ENCODE measurements at places on chromosomes 4 and X.
A peak's percentile ranks its signal among the peaks of the same experiment; 100 is the strongest.

- DNase-seq = no peak
Measured at GRCh38 chr4:154534296-154534695, 15.9 kb downstream of the PLRG1 start.

- no peak for DNase-seq
Measured at GRCh38 chrX:32673193-32673592, 538.2 kb downstream of the DMD start.

GRCh38 chr4:101356928-101357327 lies 9.6 kb upstream of the PPP3CA start:
- no peak for DNase-seq

- no peak for DNase-seq
Measured at GRCh38 chr4:7854216-7854615, 85.4 kb downstream of the AFAP1 start.

GRCh38 chrX:155027509-155028066 lies 944 bp downstream of the FUNDC2 start:
- no peak for DNase-seq

DNA sequence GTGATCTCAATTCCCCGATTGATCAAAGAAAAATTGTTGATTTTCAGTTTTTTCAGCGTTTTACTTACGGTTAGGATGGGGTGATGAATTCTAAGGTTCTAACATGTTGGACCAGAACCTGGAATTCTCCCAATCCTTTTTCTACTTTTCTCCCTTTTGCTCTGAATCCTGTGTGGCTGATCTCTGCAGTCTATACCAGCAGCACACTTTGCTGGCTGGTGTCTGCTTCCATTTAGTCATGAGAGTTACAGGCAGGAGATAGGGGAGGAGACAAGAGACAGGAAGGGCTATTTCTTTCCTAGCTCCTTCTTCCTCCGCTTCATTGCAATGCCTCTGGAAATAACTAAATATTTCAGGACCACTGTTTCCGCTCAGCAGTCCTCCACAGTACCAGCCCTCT lies 623.9 kb downstream of the CENPC start:
- DNase-seq = no peak

DNA sequence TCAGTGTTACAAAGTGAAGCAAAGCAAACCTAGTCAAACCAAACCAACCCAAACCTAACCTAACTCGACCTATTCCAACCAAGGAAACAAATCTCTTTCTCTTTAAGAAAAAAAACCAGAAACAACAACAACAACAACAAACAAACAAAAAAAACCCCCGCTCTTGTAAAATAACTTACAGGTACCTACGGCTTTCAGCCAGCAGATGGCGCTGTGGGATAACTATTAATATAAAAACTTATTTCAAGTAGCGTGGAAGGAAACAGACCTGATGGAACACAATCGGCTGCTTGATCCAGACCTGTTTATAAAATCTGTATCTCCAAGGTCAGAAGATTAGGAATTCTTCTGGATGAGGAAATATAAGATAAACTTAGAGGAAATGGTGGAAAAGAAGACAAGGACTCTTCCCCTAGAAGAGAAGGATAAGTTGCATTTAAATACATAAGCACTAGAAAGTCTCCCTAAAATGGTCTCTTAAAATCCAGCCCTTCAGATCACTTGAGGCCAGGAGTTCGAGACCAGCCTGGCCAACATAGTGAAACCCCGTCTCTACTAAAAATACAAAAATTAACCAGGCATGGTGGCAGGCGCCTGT lies 34.4 kb upstream of the CDKL5 start:
- DNase-seq = peak; percentile 12

GRCh38 chr4:81676537-81676936 lies 204.8 kb upstream of the RASGEF1B start:
- no peak for DNase-seq

DNA sequence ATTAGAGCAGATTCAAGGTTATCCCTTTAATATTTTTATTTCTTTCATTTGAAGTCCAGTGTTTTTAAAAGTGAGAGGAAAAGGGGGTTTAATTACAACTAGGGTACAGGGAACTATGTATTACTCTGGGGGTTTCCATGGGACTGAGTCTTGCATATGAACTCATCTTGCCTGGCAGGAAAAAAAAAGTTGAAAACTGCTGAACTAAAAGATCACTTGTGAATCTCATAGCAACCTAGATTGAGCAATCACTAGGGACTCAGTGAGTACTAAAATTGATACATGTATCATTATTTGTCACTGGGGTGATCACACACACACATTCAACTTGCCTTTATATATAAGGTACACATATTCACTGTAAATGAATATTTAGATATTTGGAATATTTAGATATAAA lies 180.7 kb upstream of the SFRP2 start:
- no peak for DNase-seq

DNA sequence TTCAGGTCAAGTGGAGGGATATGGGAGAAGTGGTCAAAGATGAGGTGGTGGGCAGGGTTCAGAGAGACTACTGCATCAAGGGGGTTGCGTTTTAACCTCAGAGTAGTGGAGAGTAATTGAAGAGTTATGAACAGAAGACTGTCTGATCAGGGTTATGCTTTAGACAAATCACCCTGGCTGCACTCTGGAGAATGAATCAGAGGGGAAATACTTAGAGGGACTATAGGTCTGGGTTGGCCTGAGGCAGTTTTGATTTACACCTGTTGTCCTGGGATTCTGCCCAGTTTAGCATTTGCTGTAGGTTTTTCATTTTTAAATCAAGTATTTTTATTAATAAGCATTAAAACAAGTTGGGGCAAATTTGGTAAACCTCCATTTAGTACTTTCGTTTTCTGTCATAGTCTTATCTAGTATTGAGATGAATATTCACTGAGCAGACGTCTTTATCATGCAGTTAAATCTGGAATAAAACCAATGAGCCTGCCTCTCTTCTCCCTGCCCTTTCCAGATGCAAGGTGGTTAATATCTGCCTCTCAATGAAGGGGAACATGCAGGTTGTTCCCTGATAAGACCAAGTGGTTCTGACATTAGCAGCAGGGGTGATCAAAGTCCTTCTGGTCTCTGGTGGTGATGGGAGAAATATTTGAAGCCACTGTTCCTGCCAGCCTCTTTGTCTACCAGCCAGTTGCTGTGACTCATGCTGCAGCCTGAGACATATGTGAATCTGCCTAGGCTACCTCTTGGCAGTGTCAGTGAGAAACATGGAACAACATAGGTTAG lies 116.0 kb upstream of the RPS6KA3 start:
- no peak for DNase-seq

DNA sequence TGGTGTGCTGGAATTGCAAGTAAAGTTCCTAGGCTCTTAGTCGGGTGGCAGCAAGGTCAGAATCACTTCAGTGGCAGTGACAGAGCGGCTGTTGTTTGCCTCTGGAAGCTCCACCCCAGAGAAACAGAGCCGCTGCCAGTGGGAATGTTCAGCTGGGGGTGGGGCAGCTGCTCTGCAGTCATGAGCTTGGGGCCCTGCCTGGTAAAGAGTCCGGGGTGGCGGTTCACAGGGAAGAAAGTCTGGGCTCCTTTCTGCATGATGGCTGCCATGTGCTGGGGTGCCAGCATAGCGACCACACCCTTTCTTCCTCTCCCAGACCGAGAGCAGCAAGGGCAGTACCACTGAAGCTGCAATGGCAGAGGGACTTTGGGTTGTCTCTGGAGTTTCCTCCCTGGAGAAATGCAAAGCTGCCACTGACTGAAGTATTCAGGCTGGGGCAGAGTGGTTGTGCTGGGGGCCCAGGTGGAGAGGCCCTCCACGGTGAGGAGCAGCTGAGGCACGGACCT lies 108.8 kb upstream of the CENPE start:
- DNase-seq = peak; percentile 24

DNA sequence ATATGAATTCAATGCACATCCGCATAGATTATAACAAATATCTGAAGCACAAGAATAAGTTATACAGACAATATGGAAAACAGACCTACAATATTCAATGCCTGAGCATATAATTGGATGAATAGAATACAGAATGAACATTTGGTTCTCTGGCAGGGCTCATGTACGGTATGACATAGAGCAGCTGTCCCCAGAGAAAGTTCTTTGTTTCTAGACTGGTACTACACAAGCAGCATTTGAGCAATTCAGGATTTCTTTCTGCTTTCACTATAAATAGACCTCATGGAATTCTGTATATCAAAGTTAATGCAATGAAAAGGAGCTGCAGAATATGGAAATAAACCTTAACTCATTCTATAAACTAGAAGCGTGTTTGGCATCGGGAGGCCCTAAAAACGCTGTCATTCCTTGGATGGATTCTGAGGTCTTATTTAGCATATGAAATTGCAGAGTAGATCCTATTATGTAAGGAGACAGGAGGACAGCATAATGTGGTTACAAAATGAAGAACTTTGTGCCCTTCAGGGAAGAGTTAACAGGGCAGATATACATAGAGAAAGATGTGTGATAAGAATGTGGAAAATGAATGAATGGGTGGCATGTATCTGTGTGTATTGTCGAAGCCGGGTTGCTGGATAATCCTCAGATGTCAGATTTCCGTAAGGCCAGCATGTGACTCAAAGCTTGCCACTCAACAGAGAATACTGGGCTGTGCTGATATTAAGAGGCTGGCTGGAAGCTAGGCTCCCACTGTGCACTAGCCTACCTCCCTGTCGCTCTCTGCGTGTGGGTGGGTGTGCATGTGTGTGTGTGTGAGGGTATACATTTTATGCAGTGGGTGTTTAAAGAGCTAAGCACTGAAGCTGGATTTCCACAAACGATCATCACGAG lies 103.3 kb upstream of the SLC4A4 start:
- no peak for DNase-seq

DNA sequence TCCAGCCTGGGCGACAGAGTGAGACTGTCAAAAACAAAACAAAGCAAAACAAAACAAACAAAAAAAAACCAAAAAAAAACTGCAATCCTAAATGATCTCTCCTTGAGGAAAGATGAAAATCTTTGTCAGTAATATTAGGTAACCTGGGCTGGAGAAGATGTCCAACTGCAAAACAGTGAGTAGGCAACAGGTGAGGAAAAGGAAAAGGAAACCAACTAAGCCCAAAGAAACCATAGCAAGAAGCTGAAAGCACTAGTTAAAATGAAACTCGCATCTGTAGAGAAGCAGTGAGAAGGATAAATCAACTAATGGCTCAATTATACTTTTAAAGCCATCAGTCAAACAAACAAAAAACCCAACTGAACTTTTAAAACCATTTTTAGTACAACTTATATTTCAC lies 54.2 kb downstream of the ENOX2 start:
- no peak for DNase-seq

DNA sequence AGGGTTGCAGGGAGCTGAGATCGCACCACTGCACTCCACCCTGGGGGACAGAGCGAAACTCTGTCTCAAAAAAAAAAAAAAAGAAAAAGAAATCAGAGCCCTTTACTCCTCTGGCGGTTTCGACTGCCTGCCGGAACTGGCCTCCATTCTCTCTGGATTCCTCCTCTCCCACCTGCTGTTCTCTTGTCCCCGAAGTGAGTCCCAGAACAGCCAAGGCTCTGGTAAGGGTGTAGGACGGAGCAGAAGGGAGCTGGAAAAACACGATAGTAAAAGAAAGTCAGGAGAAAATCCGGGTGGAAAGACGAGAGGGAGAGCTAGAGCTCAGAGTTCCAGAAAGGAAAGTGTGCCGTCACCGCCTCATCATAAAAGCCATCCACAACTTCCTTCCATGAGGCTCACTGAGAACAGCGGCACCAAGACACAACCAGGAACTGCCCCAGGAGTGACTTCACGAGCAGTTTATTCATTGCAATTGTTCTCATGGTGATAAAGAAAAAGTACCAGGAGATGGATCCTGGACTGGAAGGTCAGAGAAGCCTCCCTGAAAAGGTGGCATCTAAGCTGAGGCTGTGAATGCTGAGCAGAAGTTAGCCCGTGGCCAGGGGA lies 12.3 kb downstream of the TLR3 start:
- no peak for DNase-seq
